ENCODE measurements at places on chromosomes 1 and 21. TPM values are rescaled to one million over a fixed set of nuclear protein-coding genes. Genes with fewer than 3 reads are reported as not detected.

GRCh38 chr1:184563308-184563707 is 176.5 kb downstream of the C1orf21 start:
- no peak overlapping the region for H3K27ac ChIP-seq
- H3K27me3 ChIP-seq = no peaks in the 10 kb centered on the region
- no peak for DNase-seq
- H3K4me3 ChIP-seq = no peak overlapping the region
- no peaks in the 10 kb centered on the region for H3K36me3 ChIP-seq

DNA sequence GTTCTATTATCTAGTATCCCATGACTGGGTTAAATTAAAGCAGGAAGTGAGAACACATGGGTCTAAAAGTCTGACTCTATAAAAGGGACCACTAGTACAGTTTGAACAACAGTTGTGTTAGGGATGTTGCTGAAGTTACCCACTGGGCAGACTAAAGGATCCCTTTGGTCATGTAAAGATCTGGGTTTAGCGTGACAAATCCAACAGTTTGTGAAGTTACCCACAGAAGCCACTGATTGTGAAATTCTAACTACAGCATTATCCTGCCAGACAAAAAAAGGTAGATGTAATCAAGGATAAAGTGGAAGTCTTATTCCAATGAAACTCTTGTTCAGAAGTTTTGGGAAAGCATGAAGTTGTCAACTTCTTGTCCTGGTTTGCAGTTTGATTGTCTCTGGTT is 5.7 kb downstream of the QSOX1 start:
- no peaks in the 10 kb centered on the region for H3K27me3 ChIP-seq
- H3K4me3 ChIP-seq = no peak overlapping the region
- DNase-seq = no peak
- H3K27ac ChIP-seq = no peak overlapping the region

DNA sequence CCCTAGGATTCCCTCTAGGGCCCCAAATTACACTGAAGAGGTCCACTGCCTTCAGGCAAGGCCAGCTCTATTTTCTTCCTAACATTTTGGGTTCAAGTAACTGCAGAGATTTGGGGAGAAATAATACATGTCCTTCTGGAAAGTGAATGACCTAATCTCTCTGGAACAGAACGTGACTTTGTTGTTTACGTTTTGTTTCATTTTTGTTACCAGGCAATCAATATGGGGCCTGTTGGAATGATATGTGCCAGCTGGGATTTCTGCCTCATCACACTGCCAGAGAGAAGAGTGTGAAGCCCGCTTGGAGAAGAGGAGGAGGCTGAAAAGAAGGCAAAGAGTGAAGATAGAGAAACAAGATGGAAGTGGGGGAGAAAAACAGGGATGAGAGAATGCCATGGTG is 116.7 kb downstream of the FASLG start:
- H3K36me3 ChIP-seq = no peaks in the 10 kb centered on the region
- H3K27ac ChIP-seq = peak overlapping the region; percentile 40
- H3K4me1 ChIP-seq = no peaks in the 10 kb centered on the region
- no peak for DNase-seq

AMY1C gene
- not detected for total RNA-seq

VASH2 gene
- total RNA-seq = 2.3 TPM

MTF2 gene
- 10.6 TPM for total RNA-seq

All from esophagus muscularis mucosa (tissue), 4 donors.